ENCODE measurements at places on chromosomes 6 and 20.

DNA sequence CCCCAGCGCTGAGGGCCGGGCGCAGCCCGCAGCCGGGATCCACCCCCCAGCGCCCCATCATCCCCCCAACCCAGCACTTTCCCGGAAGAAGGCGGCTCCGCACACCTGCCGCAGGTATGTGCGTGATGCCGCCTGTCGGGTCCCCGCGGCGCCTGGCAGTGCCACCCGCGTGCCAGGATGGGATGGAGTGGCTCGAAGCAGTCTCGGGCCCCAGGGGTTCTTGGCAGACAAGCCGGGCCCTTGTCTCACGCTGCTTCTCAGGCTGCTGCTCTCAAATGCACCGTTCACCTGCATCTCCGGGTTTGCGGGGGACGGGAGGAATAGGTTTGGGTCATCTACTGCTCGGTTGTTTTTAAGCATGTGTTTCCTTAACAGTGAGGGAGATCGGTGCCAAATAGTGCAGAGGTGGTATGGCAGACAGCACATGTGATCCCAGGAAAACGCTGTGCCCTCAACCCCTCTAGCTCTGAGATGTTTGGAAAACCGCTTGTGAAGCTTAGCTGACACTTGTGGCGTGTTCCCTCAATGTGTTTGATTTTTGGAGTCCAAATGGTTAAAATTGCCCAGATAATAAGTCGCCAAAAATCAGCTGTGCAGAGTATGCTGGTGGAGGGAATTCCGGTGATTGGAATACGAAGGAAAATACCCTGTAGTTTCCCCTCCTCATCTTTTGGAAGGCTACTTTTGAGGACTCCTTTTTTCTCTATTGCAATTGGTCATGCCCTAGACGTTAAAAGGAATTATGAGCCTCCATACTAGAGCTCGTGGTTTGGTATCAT, 926 bp downstream of the MYLIP start:
- no peak for DNase-seq

- no peak for DNase-seq
These were observed 23.9 kb downstream of the PDE7B start for GRCh38 chr6:135875446-135875845.

DNA sequence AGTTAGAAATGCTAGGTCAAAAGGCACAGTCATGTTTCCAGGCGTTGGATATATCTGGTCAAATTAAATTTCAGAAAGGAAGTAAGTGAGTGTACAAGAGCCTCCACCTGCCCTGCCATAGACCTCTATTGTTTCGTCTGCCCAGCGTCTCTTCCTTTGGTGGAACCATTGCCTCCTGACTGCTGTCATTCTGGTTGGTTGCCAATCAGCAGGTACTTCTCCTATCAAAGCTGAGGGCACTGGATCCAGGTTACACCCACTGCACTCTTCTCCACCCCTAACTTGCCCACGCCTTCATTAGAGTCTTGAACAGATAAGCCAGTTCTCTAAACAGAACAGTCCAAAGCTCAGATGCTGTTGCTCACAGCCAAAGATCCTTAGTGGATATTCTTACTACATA, 2.6 kb upstream of the WFDC5 start:
- no peak for DNase-seq

GRCh38 chr6:159819932-159820640, 20.0 kb downstream of the PNLDC1 start:
- DNase-seq, result no peak

- DNase-seq, result no peak
These were observed 70.4 kb upstream of the XRN2 start for GRCh38 chr20:21232546-21233280.

- no peak for DNase-seq
These were observed 11.7 kb upstream of the SIRPG start for GRCh38 chr20:1669304-1669703.

DNA sequence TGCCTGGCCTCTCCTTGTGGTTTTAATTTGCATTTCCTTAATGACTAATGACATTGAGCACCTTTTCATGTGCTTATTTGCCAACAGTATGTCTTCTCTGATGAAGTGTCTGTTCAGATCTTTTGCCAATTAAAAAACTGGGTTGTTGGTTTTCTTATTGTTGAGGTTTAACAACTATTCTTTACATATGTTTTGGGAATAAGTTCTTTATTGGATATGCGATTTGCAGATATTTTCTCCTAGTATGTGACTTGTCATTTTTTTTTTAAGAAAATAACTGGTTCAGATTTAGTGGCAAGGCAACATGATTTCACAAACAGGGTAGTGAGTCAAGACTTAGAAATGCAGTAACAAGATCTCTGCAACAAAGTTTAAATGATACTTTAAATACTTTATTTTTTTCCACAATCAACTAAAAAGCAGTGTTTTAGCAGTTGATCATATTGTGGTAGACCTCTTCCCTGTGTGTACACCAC, 67.8 kb downstream of the TIAM2 start:
- no peak for DNase-seq

DNA sequence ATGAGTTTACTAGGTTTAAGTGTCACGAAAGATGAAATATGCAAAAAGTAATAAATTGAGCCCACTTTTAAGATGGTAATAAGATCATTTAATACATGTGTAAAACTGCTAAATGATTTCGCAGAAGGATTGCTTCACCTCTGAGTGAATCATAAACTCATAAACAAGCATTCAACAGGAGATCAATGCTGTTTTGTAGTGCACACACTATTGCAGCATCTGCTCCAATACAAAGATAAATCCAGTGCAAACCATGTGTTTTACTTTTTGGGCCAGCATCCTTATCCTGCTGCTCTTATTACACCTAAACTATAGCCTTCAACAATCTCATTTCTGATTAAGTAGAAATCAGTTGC, 400.1 kb downstream of the NKAIN2 start:
- no peak for DNase-seq

DNA sequence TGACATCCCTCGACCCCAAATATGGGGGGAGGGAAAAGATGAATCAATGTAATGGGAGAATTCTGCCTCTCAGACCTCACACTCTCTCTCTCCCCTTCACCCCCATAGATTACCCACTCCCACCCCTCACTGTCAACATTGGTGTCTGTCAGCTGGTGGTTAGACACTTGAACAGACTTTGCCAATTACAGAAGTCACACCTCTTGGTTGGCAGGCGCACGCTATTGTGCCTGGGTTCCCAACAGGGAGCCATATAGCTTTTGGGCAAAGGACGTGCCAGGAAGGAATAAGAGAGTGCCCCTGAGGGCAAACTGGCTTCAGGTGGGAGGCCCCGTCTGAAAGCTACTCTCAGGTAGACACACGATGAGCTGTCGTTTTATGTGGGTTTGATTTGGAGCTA, 54.1 kb upstream of the FYN start:
- DNase-seq, result peak; percentile 74

GRCh38 chr20:40760399-40760798, 71.4 kb upstream of the MAFB start:
- no peak for DNase-seq

- no peak for DNase-seq
These were observed 21.6 kb upstream of the TRIM27 start for GRCh38 chr6:28945349-28945748.

- DNase-seq, result no peak
These were observed 38.7 kb downstream of the UQCC2 start for GRCh38 chr6:33672808-33673207.

DNA sequence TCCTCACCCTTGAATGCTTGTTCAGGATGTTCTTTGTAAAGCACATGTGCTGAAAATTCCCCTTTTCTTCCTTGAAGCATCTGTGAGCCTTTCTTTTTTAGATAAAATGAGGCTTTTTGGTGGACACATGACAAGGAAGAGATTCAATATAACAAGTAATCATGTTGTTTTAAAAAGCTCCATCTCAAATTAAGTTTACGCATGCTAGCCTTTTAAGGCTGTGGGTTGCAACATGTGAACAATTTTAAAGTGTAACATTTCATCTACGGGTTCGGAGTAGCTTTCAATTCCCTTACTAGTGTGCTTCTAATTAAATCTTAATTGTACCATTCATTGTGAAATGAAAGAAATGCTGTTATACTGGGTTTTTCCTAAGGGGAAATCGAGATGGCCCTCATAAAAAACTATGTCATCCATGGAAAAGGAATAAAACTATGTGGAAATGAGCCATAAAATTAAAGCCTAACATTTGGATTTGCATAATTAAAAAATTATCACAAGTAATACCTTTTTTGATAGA, 19.3 kb upstream of the OSTM1 start:
- DNase-seq, result no peak

DNA sequence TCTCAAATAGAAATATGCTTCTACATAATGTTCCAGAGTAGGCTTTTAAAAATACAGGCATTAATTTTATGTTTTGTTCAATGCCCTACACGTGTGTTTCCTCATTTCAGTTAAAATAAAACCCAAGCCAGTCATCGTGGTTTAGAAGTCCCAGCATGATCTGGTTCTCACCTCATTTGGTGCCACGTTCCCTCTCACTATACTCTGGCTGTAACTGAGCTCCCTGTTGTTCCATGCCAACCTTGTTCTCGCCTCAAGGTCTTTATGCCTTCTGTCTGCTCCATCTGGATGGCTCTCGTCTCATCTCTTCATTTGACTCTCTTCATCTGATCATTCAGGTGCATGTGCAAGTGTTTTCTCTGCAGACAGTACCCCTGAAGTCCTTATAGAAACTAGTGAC, 32.6 kb downstream of the HDGFL1 start:
- no peak for DNase-seq

DNA sequence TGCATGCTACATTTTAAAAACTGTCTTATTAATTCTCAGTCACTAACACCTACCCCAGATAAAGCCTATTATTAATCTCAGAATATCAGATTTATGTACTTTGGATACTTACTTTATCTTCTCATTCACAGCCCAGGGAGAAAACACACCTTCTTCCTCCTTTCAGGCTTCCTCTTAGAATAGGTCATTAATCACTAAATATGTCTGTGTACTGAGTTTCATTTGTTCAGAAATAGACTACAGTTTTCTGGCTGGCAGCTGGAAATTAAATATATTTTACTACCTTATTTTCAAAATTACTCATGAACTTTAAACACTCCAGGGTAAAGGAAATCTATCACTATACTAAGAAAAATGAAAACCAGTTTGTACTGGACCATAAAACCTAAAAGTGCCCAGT, 147.7 kb upstream of the DST start:
- no peak for DNase-seq

DNA sequence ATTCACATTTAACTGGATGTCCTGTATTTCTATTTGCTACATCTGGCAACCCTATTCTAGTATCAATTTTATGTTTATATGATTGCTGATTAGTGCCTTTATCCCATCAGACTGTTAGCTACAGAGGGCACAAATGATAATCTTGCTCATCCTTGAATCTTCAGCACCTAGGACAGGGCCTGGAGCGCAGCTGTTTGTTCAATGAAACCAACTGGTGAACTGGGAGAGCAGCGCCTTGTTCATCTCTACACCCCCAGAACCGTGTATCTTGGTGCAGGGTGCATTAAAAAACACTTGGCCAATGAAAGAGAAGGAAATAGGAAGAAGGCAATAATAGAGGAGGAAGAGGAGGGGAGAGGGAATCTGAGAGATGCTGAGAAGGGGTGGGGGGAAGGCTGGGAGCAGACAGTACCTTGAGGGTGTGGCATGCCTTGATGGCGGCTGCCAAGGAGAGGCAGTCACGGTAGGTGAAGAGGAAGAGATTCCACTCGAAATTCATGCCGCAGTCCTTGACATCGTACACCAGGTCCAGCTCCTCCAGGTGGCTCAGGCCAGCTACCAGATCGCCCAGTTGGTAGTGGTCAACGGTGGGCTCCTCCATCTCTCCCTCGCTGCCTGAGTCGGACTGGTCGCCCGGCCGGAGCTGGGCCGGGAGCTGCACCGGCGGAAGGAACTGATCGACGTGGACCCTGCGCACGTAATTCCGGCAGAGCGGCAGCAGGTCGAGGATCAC, 15.5 kb downstream of the TMEM151B start:
- DNase-seq, result no peak

DNA sequence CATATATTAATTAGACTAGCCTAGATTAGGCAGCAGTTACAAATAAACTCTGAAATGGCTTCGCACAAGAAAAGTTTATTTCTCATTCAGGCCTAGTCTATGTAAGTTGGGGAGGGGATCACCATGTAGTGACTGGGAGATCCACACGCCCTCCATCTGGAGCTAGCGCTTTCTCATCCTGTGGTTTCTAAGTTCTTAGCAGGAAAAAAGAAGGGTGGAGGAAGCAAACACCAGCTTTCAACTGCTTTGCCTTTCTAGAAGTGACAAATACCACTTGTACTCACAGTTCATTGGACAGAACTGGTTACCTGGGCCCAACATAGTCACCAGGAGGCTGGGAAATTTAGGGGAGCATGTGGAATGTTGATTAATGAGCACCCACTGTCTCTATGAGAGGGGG, 46.6 kb downstream of the NDUFAF5 start:
- no peak for DNase-seq

GRCh38 chr6:85923013-85923430, 280.3 kb upstream of the SYNCRIP start:
- no peak for DNase-seq

DNA sequence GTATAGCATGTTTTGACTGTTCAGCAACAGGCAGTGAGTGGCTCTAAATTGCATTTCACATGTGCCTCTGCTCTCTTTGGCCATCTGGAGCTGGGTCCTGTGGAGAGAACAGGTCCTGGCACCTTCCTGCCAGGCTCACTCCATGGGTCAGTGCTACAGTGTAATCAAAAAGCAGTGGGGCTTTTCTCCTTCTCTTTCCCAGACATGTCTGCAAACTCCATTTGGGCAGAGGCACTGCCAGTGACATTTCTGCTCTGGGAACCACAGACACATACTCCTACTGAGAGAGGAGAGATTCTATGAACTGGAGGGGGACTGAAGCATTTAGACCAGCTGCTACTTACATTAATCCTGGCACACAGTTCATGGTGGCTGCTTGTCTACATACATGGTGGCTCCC, 68.3 kb upstream of the TRAF3IP2 start:
- DNase-seq, result no peak

- DNase-seq, result no peak
These were observed 2.3 kb downstream of the ARID1B start for GRCh38 chr6:156779206-156780094.

DNA sequence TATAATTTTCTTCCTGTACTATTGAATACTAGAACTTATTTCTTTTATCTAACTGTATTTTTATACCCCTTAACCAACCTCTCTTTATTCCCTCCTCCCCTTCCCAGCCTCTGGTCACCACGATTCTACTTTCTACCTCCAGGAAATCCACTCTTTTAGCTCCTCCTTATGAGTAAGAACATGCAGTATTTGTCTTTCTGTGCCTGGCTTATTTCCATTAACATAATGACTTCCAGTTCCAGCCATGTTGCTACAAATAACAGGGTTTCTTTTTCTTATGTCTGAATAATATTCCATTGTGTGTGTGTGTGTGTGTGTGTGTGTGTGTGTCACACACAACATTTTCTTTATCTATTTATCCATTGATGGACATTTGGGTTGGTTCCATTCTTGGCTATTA, 152.3 kb upstream of the OLIG3 start:
- DNase-seq, result no peak

DNA sequence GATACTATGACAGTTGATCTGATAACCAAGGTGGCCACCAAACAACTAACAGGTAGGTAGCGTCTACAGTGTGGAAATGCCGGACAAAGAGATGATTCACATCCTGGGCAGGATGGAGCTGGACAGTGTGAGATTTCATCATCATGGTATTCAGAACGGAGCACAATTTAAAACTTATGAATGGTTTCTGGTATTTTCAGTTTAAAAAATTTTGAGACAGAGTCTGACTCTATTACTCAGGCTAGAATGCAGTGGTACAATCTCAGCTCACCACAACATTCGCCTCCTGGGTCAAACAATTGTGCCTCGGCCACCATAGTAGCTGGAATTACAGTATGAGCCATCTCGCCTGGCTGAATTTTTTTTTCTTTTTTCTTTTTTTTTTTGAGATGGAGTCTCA, 43.8 kb downstream of the CEP57L1 start:
- no peak for DNase-seq

GRCh38 chr20:50320005-50320900, 129.6 kb downstream of the CEBPB start:
- DNase-seq, result no peak

Data from NCI-H2081 treated with DMSO at 0.1 percent for 48 hours (cell line).